ENCODE measurements at places on chromosomes 7 and 10.
A peak's percentile ranks its signal among the peaks of the same experiment; 100 is the strongest.

DNA sequence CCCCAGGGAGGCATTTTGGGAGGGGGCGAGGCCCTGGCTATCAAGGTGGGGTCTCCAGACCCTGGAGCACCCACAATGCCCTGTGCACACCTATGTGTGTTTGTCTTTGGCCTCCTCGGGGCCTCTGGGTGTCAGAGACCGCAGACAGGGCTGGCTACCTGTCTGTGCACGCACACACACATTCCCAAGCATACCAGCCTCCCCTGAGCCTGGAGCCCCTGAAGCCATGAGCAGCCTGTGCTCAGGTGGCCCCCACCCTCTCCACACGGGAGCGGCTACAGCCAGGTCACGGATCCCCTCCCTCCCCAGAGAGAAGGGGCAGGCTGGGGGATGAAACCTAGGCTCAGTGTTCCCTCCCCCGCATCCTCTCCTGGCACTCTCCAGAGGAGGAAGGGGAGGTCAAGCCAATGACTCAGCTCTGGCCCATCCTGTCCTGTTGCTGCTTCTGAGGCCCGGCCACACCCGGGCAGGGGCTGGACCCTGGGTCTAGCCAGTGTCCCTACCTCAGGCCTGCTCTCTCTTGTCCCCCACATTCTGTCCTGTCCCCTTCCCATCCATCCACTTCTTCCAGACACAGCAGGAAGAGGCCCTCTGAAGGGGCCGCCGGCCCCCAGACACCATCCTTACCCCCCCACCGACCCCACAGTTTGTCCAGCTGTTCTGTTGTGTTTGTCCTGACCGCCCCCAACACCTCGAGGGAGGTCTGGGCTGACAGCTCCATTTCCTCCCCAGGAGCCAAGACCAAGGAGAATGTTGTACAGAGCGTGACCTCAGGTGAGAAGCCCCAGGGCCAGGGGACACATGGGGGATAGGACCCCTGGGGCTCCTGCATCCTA is 720 bp downstream of the SNCG start:
- peak; percentile 40 for DNase-seq

DNA sequence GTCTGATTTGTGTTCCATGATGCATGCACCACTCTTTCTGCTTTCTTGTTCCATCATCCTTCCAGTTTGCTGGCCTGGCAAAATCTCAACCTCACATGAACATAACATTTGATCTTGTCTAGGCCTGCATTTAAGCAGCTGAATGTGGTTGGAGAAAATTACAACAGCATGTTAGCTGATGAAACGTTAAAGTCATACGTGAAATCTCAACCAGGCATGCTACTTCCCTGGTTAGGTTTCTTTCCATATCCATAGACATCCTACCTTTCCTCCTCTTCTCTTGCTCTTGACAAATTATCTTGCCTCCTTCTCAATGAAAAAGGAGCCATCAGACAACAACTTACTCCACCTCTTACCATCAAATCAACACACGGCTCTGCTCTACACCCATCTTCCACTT is 153.6 kb downstream of the C1GALT1 start:
- no peak for DNase-seq

DNA sequence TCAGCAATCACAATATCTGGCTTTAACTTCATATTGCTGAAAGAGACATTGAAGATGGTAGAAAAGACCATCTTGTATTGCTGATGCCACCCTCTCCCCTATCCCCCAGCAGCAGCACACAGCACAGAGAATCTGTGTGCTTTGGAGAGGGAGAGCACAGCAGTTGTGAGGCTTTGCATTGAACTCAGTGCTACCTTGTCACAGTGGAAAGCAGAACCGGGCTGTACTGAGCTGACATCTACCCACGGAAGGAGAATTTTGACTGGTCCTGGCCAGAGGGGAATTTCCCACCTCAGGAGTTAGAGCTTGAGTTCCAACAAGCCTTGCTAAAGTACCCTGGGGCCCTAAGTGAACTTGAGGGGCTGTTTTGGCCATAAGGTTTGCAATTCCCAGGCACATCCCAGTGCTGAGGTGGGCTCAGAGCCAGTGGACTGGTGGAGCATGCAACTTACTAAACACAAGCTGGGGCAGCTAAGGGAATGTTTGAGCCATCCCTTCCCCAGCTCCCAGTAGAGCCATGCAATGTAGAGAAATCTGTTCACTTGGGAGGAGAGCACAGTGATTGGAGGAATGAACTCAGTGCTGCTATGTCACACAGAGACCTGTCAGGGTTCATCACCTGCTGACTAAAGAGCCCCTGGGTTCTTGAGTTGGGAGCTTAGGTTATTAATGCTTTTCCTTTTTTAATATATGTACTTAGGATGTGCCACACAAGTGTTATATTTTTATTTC is 62.1 kb downstream of the OR13A1 start:
- no peak for DNase-seq

GRCh38 chr10:33235251-33235884 is 99.1 kb downstream of the NRP1 start:
- DNase-seq = no peak

DNA sequence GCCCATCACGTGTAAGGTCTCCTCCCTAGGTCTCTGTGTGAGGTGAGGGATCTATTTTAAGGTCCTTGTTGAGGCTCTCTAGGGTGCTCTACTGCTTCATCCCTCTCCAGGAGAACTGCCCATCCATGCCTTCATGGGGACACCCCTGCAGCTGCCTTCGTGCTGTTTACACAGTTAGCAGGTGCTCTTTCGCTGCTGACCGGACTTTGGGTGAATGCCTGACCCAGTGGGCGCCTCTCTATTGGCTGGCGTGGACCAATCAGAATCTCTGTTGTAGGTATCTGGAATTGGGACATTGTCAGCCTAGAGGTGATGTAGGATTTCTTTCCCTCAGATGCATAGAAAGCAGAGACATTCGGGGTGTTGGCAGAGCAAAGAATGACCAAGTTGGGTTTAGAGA is 38.7 kb upstream of the HMX3 start:
- no peak for DNase-seq

DNA sequence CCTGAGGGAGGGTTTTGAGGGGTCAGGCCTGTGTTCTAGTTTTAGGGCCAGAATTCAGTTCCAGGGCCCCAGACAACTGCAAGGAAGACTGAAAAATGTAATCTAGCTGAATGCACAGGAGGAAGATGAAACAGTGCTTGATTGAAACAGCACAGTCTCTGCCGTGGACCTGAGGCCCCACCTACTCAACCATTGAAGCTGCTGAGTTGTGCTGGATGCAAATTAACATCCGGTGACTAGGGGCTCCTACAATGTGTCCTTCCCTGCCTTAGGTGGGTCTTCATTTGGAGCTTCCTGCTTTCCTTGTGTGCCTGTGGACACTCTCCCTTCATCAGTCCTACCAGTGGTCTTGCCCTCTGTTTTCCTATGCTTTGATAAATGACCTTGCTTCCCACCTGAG is 5.7 kb downstream of the GLRX3 start:
- DNase-seq = no peak

GRCh38 chr10:119189811-119190282 is 11.2 kb upstream of the PRDX3 start:
- DNase-seq = peak; percentile 51

GRCh38 chr7:644381-645305 is 81.9 kb upstream of the DNAAF5 start:
- DNase-seq = no peak

Measured in fibroblast of skin of right biceps (primary cell).